ENCODE measurements at places on chromosomes 5 and 9. TPM values are rescaled to one million over a fixed set of nuclear protein-coding genes. Genes with fewer than 3 reads are reported as not detected.

- DNase-seq = no peak
Measured at GRCh38 chr5:1564182-1564748, 40.5 kb upstream of the LPCAT1 start.

GRCh38 chr5:150626853-150627276, 13.6 kb upstream of the SYNPO start:
- DNase-seq = no peak

DNA sequence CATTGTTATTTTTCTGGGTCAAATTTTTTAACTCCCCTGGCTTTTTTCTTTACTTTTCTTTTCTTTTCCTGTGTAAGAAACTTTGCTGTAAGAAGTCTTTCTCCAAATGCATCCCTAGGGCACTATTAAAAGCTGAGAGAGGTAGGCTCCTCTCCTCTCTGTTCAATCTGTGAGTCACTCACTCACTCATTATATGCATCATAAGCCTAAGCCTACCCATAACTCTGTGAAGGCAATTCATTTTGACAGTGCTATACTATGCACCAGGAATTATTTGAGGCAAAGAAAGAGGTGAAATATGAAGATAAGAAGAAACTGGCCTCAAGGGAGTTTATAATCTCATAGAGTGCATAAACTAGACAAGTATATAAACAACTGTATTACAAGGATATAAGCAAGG, 67.9 kb upstream of the PRR16 start:
- no peak for DNase-seq

DNA sequence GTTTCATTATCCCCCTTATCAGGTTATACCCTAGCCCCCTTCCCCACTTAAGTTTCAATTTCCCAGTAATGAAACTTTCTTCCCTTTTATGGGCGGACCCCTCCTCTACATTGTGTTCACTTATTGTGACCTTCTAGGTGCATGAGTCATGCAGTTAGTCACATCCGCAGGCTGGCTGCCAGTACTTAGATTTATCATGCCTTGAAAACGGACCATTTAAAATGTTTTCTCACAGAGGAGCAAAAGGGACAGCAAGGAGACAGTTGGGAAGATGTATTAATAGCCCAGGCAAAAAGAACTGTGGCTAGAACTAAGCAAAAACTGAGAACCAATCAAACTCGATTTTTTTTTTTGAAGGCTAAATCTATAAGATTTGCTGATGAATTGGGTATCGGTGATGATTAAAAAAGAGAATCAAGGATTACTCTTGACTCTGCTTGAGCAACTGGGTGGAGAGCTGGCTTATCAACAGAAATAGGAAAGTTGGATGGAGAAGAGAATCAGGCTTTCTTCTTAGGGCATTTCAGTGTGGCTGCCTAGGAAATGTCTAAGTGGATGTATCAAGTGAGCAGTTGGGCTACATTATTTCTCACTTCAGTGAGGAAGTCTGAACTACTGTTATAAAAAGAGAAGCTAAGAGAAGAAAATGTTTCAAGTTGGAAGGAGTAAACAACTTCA, 615.0 kb downstream of the HINT1 start:
- no peak for DNase-seq

GRCh38 chr9:118931941-118932340, 437.3 kb downstream of the BRINP1 start:
- no peak for DNase-seq

DNA sequence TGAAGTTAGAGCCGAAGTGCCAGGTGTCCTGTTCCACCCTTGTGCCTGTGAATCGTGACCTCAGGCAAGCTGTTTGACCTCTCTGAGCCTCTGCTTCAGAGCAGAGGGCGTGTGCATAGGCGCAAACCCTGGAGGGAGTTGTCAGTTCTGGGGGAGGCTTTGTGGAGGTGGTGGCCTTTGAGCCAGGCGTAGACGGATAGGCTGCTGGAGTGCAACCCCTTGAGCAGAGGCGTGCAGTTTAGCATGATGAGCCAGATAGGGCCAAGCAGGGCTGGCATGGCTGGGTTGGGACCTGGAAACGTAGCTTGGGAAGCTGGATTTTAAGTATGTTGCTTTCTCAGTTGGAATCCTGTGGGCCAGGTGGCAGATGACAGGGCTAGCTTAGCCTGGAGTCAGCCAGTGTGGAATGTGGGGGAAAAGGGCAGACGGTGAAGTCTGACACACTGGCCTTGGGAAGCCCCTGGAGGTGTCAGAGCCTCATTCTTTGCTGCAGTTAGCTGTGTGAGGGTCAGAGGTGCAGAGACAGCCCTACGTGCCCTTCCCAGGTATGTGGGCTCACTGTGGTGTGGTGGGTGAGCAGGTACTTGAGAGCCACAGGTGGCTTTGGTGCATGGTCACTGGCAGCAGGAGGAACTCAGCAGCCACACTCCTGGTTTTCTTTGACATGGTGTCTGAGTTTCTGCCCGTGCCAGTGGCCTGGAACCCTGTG, 93.4 kb downstream of the DAB2IP start:
- no peak for DNase-seq

DNA sequence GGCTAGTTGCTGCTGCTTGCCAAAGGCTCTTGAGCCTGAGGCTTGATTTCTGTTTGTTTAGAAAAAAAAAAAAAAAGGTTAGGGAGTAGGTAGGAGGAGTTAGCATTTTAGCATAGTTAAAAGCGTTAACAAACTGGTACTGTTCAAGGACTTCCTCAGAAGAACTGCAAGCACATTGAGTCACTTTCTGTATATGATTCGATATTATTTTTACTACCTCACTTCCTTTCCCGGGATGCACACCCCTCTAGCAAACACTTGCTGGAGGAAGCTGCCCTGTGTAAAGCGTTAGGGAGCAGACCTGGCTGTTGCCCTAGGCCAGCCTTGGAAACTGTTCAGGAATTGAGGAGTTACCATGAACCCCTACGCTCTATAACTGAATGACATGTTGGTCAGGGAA, 15.7 kb upstream of the CEP120 start:
- no peak for DNase-seq

DNA sequence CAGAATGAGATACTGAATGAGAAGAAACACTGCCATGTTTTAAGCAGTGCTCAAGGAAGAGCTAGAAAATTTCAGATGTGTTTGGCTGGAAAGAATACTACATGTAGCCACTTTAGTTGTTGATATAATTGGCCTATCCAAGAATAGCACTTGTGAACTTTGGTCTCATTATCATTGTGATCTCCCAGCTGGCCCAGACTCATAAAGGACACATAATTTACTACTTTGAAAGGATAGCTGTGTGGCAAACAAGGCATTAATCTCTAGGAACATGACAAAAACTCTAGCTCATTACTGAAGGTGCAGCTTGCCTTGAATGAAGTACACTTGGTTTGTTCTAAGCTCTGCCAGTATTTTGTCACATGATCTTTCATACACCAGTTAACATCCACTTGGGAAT, 356.3 kb downstream of the CSNK1G3 start:
- DNase-seq = no peak

- no peak for DNase-seq
Measured at GRCh38 chr5:34485768-34486030, 170.4 kb upstream of the RAI14 start.

- no peak for DNase-seq
Measured at GRCh38 chr9:4786599-4786998, 6.1 kb upstream of the RCL1 start.

DNA sequence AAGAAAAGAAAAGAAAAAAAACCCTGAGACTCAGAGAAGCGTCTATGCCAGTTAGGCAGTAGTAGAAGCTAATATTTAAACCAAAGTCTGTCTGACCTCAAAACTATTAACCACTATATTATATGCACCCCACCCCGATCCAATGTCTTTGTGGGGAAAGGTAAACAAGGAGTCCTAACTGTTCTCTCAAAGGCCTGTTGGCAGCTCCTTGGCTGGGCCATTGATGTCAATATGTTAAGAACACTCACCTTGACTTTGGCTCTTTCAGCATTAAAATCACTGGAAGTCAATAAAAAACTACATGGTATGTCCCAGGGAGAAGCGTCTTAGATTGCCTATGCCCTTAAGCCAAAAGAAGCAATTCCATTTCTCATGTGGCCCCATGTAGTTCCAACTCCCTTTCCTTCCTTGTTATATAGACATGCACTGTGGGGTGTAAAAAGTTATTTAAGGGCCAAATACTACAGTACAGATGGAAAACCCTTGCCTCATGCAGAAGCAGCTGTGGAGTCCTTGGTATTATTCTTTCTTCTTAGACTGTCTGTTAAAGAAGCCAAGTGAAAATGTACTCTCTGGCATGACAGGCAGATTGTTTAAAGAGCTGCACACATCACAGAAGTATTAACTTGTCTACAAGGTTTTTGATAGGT, 308.6 kb upstream of the RPS23 start:
- no peak for DNase-seq

- DNase-seq = no peak
Measured at GRCh38 chr5:62909326-62909725, 330.7 kb downstream of the LRRC70 start.

GRCh38 chr5:151221574-151221973, 2.3 kb downstream of the CCDC69 start:
- DNase-seq = no peak

- peak; percentile 47 for DNase-seq
Measured at GRCh38 chr9:94908583-94909249, 182.2 kb downstream of the AOPEP start.

GRCh38 chr5:73450672-73451223, 2.2 kb upstream of the FOXD1 start:
- no peak for DNase-seq

GRCh38 chr9:28718226-28718625, 1144.9 kb upstream of the C9orf72 start:
- no peak for DNase-seq

- no peak for DNase-seq
Measured at GRCh38 chr9:107942856-107943255, 453.3 kb upstream of the KLF4 start.

Gene PCDHB15
- 3.2 TPM for total RNA-seq

Gene CAMK4
- total RNA-seq = 11.8 TPM

Gene PCDHB2
- 3.4 TPM for total RNA-seq

Gene OR1L1
- not detected for total RNA-seq

Gene RHOBTB3
- total RNA-seq = 43.2 TPM

Gene TMEM215
- not detected for total RNA-seq
